ENCODE measurements at places on chromosomes 3 and 15. TPM values are rescaled to one million over a fixed set of nuclear protein-coding genes. Genes with fewer than 3 reads are reported as not detected.
A peak's percentile ranks its signal among the peaks of the same experiment; 100 is the strongest.

DNA sequence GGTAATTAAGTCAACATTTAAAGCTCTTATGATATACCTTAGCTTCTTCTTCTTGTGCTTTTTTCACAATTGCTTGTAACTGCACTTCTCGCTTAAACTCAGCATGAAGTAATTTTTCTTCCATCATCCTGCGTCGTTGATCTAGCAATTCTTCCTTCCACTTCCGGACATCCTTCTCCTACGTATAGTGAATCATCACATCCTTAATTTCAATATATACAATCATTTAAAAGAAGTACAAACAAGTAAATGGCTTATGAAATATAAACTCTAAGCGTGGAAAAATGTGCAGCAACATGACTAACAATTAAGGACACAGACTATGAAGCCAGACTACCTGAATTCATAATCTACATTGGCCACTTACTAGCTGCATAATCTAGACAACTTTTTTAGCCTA is 151.4 kb downstream of the SCAPER start:
- DNase-seq, result no peak

GRCh38 chr15:98651036-98651481 is 2.7 kb downstream of the IGF1R start:
- no peak for DNase-seq

DNA sequence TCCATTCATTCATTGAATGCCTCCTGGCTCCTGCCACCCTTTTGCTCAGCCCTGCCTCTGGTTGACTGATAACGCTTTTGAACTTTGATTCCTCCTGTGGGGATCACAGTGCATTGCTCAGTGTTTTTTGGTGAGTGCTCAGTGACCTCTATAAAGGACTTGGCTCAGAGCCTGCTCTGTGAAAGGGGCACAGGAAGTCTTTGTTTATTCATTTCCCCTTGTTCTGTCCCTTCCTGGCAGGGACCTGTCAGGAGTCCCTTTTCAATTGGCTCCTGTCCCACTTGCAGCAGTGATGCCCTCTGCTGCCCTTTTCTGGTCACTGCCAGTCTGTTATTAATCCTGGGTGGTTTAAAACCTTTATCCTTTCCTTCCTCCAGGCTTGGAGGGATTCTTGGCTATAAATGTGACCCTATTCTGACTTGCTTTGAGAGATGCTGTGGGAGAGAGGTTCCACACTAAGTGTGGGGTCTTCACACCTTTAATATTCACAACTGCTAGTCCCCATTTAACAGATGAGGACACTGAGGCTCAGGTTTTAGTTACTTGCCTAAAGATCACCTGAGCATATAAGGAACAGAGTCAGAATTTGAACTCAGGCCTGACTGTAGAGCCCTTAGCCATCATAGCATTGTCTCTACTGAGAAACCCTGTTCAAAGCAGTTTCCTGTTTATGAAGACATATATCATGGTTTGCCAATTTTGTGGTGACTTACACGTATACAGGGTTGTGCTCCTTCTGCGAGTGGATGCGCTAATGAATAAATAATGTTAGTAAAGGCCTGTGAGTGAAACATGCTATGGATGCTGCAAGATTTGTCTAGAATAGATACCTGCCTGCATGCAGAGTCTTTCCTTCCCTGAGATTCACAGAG is 23.2 kb upstream of the TATDN2 start:
- DNase-seq, result peak; percentile 61

GRCh38 chr3:50473768-50474167 is 29.7 kb downstream of the CACNA2D2 start:
- no peak for DNase-seq

DNA sequence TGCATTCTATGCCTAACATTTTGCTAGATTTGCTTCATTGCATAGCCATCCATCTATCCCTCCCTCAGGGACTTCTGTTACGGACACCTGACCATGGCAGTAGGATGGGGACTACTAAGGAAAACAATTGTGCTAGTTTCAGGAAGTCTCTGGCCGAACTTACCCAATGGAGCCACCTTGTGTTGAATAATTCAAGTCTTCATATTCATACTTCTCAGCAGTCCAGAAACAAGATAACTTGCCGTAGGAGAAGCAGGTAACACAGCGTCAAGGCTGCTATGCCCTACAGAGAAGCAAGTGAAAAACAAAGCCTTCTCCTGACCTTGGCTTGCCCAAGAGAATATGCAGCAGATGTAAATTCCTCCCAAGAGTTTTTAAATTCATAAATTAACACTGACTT is 685.3 kb downstream of the GRM7 start:
- peak; percentile 18 for DNase-seq

DNA sequence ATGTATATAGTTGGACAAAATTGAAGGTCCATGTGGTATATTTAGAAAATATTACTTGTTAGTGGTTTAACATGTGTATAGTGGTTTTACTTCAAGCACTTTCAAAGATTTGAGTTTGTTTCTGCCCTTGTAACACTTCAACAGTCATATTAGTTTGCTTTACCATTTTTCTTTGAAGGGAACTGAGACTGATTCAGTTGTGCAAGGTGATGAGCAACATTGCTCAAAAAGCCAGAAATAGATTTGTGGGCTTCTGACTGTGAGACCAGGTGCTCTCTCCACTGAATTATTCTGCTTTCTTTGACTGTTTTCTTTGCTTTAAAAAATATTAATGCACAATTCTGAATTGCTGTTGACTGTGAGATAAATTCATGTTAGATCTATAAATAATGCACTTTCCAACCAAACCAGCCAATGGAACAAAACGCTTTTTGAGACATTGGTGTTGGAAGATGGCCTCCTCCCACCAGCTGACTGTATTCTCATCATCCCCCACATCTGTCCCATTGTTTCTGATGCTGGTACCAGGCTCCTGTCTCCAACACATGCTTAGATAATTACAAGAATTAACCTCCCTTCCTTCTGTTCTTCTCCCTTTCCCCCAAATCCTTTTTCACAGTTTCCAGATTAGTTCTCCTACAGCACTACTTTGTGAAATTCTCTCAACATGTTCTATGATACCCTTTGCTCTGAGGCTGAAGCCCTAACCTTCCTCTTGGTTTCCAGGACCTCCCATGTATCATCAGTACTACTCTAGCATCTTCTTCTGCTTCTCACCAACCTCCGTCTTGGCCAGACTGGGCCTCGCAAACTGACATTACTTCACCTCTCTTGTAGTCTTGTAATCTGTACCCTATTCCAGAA is 27.9 kb downstream of the PLCL2 start:
- no peak for DNase-seq

The CFAP92 gene
- total RNA-seq, result not detected

DNA sequence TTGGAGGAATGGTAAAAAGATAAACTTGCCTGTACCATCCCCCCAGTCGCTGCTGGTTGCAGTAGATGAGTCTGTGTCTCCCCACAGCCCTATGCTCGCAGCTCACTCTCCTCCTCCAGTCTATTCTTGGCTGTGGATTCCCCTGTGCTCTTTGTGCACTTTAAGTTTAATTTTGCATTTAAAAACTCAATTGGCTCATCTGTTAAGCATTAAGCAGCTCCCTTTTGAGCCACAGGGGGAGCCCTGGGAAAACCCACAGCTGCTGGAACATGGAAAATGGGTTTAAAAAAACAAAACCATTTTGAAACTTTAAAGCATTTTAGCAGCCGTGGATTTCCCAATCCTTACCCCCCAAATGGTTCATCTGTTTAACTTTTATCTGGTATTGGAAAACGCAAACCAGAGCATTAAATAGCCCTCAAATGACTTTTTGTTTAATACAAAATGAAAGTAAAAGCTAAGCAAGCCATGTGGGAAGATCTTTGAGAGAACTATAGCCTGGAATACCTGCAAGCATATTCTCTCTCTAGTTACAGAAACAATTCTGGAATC is 536.9 kb downstream of the ZIC1 start:
- DNase-seq, result peak; percentile 82

GRCh38 chr3:105836533-105836932 is 32.3 kb downstream of the CBLB start:
- DNase-seq, result no peak

- DNase-seq, result no peak
Observed at GRCh38 chr15:38672273-38672672, 107.7 kb upstream of the RASGRP1 start.

DNA sequence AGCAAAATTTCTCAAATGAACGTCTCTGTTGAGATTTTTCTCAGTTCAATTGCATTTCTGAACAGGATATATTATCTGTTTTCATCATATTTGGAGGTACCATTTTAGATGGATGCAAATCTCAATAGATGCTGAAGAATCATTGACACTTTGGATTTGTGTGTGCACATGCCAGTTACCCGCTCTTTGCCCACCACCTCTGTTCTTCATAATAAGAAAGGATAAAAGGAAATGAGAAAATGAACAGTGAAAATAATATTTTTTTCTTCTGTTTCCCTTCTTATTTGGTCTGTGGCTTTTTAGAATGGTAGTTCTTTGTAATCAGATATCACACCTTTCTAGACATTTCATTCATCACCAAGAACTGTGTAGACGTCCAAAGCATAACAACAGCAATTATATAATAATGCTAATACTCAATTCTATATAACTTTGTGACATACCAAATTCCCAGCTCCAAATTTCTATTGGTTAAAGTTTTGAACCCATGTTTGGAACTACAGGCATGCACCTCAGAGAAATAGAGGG is 256.7 kb upstream of the SATB1 start:
- DNase-seq, result no peak

DNA sequence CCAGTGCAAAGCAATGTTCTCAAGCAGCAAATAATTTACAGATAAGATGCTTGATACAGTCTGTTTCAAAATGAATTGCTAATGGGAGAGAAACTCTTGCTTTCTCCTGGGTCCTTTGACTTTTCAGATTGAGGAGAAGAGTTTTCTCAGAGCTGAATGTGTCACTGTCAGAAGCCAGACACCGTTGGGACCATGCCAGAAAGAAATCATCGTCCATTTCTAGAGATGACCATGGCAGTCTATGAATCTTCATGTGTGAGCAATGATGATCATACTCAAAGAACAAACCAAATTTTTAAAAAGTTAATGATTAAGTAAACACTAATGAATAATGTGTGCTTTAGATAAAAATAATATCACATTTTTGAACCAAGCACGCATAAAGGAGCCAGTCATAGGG is 77.6 kb downstream of the ZNF385D start:
- no peak for DNase-seq

The CACNA2D2 gene
- total RNA-seq, result 0.14 TPM

The STAC gene
- 21.7 TPM for total RNA-seq

The CCR9 gene
- 0.17 TPM for total RNA-seq

The FHIT gene
- total RNA-seq, result 3.7 TPM

DNA sequence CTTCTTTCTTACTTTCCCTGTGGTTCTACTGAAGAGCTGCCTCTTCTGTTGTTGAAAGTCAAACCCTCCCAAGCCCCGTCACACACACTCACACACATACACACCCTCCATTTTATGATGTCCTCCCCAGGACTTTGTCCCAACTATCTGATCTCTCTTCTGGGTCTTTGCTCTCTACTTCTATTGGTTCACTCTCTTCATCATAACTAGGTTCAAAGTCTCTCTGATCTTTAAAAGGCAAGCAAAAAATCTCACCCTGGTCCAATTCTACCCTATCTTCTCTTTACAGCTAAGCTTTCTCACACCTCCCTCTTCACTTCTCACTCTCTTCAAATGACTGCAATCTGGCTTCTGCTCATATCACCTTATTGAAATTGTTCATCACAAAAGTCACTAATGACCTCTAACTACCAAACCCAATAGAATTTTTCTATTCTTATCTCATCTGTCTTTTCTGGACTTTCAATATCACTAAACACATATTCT is 34.8 kb downstream of the LRRFIP2 start:
- no peak for DNase-seq

DNA sequence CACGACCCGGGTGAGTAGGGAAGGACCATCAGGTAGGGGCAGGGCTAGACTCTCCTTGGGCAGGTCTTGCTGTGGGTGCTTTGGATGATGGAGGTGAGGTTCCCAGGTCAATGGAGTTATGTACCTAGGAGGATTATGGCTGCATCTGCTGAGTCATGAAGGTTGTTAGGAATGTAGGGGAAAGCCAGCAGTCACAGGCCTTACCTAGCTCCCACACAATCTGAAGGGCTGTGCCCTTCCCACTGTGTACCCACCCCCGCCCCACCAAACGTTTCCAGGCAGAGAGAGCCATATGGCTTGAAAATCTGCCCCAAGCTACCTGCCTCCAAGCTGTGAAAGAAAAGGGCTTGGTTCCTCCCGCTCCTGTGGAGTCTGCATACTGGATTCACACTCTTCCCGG is 573.4 kb upstream of the DPPA4 start:
- no peak for DNase-seq

DNA sequence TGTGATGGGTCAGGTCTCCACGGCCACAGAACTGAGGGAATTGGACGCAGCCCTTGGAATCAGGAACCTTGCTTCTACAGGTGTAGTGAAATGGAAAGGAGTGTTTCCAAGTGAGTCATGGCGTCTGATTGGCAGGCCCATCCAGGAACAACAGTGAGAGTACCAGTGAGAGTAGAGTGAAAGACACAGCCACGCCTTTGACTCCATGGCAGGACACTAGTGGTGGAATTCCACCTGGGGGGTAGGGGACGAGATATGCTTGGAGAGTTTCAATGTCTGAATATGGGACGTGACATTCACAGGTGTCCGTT is 3.0 kb upstream of the SLC28A1 start:
- no peak for DNase-seq

The TASOR gene
- total RNA-seq, result 40.5 TPM

DNA sequence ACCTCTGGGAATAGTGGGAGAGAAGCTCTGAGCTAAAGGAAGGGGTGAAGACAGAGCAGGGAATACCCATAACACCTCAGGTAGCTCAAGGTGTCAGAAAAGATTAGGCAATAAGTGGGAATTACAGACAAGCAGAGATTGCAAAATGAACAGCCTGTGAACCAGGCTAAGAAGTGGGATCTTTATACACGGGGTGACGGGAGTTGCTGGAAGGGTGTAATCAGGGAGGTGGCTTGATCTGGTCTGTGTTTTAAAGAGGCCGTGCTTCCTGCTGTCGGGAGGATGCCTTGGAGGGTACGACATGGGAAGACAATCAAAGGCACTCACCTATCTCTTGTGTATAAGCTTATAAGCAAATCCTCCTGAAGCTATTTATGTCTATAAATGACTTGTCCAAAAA is 216.3 kb downstream of the CLSTN2 start:
- DNase-seq, result no peak

The EPHA3 gene
- not detected for total RNA-seq

The KCNH8 gene
- total RNA-seq, result 0.40 TPM
